Tibial nerve (tissue), 4 donors: ENCODE measurements at places on chromosomes 11 and 22.

GRCh38 chr11:68379206-68379605 lies 66.8 kb downstream of the LRP5 start:
- no peak for DNase-seq

- DNase-seq, result no peak
Measured at GRCh38 chr11:67542971-67543370, 19.7 kb upstream of the CABP2 start.

DNA sequence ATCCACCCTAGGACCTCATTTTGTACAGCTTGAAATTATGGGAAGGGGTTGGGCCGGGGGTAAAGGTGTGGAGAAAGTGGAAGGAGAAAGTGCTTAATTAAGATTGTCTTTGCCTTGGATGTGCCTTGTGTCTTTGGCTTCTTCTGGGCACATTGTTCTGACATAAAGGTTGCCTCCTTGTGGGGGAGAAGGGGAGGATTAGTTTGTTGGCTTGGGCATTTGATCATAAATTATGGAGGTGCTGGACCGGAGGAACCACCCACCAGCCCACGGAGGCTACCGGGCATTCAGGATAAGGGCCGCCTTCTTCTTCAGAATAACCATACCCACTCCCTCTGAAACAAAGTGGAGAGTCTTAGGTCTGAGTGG lies 1.3 kb downstream of the PAFAH1B2 start:
- DNase-seq, result no peak

DNA sequence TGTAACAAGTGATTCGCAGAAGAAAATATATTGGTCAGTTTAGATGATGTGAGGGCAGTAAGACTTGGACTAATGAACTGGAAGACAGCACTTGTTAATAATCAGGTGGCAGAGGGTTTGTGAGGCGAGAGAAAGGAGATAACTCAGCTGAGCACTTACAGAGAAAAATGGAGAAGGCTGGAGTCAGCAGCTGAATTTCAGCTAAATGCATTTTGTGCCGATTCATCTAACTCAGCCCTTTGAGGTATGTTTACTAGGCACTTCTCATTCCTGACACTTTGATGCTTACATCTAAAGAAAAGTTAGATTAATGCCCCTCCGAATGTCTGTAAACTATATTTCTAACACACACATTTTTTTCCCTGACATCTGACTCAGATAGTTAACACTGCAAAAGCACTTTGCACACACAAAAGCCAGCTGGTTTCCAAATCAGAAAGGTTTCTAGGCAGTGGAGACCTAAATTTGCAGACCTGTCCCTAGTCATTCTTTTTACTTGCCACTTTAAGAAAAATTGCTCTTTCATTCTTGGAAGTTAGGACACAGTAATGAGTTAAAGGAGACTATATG lies 859.5 kb upstream of the CCDC90B start:
- DNase-seq, result no peak

DNA sequence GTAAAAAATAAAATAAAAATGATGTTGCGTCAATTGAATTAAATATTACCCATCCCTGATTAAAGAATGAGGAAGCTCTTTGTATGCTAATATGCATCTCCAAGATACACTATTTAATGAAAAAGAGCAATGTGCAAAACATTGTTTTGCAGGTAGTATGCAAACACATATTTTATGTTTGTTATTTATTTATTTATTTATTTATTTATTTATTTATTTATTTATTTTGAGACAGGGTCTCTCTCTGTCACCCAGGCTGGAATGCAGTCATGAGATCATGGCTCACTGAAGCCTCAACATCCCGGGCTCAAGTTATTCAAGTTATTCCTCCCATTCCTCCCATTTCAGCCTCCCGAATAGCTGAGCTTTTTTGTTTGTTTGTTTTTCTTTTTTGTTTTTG lies 7.2 kb upstream of the CHST1 start:
- DNase-seq, result no peak

GRCh38 chr11:134223121-134223520 lies 646 bp downstream of the NCAPD3 start:
- DNase-seq, result no peak

- DNase-seq, result no peak
Measured at GRCh38 chr11:110818032-110818687, 105.9 kb upstream of the ARHGAP20 start.

DNA sequence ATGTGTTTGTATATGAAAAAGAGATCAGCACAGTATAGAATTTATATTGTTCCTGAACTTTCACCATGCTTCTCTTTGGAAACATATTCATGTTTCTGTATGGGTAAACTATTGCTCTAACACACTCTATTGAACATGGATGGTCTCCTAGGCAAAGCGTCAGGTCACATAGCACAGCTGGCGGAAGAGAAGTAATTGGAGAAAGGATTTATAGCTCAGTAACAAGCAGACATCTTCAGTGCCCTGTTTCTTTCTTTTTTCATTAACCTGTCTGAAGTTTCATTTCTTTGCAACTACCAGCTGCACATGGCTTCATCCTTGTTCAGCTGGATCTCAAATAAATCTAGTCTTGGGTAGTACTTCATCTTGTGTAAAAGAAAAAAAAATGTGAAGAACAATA lies 84.4 kb upstream of the TRPC6 start:
- DNase-seq, result no peak

GRCh38 chr11:116348226-116348625 lies 424.6 kb downstream of the BUD13 start:
- DNase-seq, result peak; percentile 8

DNA sequence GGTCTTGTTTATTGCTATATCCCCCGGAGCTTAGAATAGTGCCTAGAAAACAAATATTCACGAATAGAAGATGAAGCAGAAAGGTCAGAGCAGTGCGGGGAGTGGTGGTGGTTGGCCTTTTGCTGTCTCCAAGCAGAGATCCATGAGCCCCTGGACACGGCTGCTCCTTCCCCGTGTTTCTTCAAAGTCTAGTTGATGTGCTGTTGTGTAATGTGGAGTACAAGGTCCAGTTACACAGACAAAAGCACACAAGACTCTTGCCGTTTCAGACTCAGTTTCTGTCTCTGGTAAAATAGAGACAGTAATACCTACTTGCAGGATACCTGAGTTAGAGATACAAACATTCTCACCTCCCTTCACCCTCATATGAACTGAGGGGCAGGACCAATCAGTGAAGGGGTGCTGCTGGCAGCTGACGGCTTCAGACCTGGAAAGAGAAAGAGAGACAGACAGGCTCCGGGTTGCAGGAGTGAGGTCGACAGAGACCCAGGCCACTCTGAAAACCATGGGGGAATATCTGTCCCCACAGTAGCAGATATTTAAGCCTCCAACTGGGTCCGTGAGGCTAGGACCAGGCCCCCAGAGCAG lies 56.2 kb downstream of the RASSF10 start:
- no peak for DNase-seq

GRCh38 chr22:17339095-17339693 lies 30.1 kb upstream of the CECR2 start:
- no peak for DNase-seq

DNA sequence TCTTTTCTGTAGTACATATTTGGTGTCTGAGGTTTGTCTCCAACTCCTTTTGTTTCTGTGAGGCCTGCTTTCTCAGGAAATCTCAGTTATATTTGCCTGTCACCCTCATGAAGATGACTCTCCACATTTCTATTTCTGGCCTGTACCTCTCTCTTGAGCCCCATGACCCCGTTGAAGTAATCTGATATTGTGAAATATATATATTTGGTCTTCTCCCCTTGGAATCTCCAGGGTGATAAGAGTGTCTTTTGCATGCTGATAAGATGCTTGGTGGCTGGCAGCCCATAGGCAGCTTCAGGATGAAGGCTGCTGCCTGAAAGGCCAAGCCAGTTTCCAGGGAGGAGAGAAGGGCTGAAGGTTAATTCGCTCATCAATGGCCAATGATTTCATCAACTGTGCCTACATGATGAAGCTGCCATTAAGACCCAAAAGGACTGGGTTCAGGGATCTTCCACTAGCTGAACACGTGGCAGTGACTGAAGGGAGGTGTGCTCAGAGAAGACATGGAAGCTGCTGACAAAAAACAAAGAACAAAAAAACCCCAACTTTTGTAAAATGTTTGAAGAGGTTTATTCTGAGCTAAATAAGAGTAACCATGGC lies 67.4 kb downstream of the MICAL2 start:
- DNase-seq, result no peak

DNA sequence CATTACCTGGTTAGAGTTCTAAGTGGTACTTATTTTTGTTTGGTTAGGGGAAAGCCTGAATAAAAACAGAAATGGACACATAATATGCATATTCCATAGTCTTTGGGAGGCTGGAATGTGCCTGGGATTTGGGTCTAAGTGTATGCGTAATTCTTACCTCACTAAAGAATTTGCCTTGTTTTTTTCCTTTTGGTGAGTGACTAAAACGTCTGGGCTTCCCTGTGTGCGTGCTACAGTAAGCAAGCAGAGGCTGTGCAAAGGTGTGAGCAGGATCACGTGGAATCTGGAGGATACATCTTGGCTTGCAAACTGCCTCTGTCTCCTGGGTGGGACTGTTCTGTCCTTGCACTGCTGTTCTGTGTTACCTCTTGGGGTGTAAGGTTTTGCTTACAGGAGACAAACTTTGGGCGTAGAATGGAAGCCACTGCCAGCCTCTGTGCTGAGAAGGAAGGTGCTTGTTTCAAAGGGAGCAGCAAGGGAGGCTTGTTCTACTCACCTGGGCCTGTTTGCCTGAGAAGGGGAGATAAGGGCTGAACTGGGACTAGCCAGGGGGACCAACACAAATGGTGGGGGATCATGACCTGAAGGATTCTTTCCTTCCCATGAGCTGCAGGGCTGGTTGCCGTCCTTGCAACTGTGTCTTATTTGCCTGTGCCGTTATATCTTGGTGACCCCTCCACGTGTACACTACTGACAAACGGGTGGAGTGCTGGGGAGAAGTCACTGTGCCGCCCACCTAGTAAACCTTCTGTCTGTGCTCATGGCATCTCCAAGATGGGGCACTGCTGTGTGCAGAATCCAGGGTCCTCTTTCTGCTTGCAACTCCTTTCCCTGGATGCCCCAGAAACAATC lies 4.5 kb downstream of the NEAT1 start:
- peak; percentile 55 for DNase-seq

- no peak for DNase-seq
Measured at GRCh38 chr11:74701351-74701750, 29.9 kb downstream of the CHRDL2 start.

GRCh38 chr11:127971448-127971847 lies 615.9 kb downstream of the ETS1 start:
- DNase-seq, result no peak

GRCh38 chr11:108508653-108509593 lies 10.7 kb upstream of the POGLUT3 start:
- no peak for DNase-seq

- no peak for DNase-seq
Measured at GRCh38 chr11:128717516-128717915, 23.6 kb downstream of the FLI1 start.

GRCh38 chr22:25728071-25728470 lies 13.9 kb upstream of the MYO18B start:
- DNase-seq, result no peak

- DNase-seq, result no peak
Measured at GRCh38 chr22:19050117-19050516, 72.1 kb downstream of the DGCR2 start.

- DNase-seq, result no peak
Measured at GRCh38 chr11:127493330-127494022, 492.9 kb upstream of the KIRREL3 start.

GRCh38 chr11:107457205-107457557 lies 444 bp downstream of the CWF19L2 start:
- no peak for DNase-seq

DNA sequence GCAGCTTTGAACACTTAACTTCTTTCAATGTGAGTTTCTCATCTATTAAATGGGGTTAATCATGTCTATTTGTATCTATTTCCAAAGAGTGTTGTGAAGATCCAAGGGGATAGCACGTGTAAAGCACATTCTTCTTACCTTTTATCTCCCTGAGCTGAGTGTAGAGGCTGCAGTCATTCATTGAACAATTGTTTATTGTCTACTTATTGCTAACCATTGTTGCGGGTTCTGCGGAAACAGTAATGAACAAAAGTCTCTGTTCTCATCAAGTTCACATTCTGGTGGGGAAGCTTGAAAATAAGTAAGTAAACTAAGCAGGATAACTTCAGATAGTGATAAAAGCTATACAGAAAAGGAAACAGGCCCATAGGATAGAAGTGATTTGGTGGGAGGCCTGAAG lies 27.4 kb upstream of the PLET1 start:
- no peak for DNase-seq

- no peak for DNase-seq
Measured at GRCh38 chr11:117612177-117612576, 184.8 kb downstream of the DSCAML1 start.

DNA sequence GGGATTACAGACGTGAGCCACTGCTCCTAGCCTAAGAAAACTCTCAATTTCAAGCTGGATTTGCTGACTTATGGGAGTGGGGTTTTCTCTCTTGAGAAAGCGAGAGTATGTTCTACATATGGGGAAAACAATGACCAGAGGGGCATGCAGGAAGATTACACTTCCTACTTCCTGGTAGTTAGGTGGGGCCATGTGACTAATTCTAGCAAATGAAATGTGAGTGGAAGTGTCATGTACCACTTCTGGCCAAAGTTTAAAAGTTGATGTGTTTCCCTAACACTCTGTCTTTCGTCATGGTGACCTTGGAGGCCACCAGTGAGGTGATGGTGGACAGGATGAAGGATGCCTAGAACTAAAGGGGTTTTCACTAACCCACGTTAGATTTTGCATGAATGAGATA lies 50.5 kb downstream of the PARVG start:
- DNase-seq, result no peak

DNA sequence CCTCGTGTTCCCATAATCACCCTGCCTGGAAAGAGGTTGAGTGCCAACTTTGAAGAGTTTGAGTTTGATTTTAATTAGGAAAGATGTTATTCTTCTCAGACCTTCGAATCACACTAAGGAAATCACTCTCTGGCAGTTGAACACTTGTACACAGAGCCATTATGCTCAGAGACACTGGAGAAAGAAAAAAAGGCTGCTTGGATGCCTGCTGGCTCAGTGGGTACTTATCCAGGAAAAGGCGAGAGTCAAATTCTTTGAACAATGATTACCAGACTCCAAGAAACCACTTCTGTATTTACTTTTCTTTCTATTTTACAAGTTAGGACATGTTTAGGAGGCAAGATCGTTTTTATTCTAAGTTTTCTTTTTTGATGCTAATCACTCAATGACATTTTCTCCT lies 438.5 kb upstream of the FAT3 start:
- no peak for DNase-seq

- DNase-seq, result no peak
Measured at GRCh38 chr11:26365284-26365683, 33.4 kb downstream of the ANO3 start.

DNA sequence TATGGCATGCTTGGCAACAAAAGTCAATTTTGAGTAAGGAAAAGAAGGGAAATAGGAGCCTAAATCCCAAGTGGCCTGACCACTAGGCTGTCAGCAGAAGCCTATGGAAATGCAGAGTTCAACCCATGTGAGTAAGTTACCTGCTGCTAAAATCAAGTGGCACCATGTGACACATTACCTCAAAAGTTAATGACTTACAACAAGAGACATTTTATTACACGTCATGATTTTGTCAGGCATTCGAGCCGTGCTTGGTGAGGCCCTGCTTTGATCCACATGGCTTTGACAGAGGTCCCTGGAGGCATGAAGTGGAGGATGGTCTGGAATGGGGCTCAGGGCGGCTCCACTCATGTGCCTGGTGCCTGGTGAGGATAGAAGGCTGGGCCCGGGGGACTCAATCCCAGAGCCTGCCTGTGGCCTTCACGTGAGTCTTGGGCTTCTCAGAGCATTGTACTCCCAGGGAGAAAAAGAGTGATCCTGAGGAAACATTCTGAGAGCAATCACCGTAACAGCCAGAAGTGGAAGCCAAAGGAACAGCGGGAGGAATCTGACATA lies 339.1 kb upstream of the B3GAT1 start:
- no peak for DNase-seq
